ENCODE measurements at places on chromosomes 1 and 21.
A peak's percentile ranks its signal among the peaks of the same experiment; 100 is the strongest.

- DNase-seq, result peak; percentile 25
Observed at GRCh38 chr1:110639724-110640386, 33.7 kb upstream of the KCNA2 start.

DNA sequence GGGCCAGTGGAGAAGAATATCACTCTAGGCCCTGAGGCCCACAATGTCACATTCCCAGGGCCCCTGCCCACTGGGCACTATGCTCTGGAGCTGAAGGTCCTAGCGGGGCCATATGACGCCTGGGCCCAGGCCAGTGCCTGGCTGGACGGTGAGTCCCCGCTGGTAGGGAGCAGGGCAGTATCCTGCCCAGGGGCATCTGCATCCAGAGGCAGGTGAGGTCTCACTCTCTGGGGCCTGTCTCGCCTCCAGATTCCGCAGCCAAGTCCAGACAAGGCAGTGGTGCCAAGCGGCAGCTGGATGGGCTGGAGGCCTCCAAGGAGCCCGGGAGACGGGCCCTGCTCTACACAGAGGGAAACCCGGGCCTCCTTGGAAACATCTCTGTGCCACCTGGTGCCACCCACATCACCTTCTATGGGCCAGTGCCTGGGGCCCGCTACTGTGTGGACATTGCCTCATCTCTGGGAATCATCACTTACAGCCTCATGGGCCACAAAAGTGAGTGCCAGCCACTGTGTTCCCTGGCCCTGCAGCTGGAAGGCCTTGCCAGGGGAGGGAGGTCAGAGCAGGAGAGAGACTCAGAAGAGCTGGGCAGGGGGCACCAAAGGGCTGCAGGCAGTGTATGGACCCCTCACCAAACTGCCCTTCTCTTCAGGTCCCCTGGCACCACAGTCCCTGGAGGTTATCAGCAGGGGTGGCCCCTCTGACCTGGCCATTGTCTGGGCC is 11.1 kb upstream of the PTPN7 start:
- no peak for DNase-seq

DNA sequence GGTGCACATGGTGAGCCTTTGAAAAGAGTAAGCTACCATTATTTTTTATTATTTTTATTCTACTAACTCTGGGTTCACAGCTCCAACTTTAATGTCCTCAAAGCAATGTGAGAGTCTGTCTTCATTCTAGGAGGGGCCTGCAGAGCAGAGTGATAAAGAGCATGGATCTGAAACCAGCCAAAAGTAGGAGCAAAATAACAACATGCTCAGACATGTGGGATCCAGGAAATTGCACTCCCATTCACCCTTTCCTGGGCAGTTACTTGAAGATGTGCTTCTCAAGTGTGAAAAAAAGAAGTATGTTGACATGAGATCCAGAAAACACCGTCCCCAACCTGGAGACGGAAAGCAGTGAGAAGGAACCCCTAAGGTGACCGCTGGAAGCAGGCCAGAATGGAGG is 8.7 kb upstream of the LIN28A start:
- no peak for DNase-seq

DNA sequence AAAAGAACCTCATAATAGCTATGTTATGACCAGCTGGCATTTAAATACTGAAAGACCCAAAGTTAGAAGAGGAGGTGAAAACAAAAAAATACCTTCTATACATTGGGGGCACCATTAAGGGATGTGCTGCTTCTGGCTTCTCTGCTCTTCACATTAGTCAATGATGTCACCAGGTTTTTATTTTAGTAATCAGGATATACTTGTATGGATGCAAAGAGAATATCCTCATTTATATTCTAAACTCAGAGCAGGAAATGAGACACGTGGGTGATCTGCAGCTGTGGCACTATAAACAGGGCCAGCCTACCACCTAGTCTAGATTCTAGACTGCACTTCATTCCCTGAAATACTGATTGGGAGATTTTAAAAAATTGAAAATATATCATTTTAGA is 51.2 kb downstream of the WLS start:
- DNase-seq, result no peak

GRCh38 chr1:45452503-45452902 is 38.5 kb downstream of the TESK2 start:
- no peak for DNase-seq

DNA sequence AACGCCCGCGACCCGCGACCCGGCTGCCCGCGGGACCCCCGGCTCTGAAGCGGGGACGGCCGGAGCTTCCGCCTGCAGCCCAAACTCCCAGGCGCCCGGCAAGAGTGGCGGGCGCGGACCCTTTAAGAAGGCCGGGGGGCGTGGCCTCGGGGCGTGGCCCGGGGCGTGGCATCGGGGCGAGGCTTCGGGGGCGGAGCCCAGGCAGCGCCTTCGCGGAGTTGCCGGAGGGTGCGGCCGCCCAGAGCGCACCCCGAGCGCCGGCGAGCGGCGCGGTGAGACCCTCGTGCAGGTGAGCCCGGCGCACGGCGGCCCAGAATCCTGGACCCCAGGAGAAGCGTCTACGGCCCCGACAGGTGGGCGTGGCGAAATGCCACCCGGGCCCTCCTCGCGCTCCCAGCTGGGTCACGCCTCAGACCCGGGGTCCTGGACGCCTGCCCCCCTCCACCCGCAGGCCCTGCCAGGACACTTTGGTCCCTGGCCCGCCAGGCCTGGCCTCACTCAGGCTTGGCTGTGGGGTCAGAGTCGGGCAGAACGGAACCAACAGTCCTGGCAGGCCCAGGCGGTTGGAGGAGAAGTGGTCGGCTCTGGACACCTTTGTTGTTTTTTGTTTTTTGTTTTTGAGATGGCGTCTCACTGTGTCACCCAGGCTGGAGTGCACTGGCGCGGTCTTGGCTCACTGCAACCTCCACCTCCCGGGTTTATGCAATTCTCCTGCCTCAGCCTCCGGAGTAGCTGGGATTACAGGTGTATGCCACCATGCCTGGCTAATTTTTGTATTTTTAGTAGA is 14.4 kb downstream of the RNF223 start:
- peak; percentile 80 for DNase-seq

All from myocyte (in vitro differentiated cells).